G401 (cell line): ENCODE measurements at places on chromosomes 7 and 10. TPM values are rescaled to one million over a fixed set of nuclear protein-coding genes. Genes with fewer than 3 reads are reported as not detected.

The FAM200A gene
- 2.6 and 5.0 TPM in 2 replicates for total RNA-seq

The CALHM1 gene
- total RNA-seq: not detected in 2 replicates

The LRRTM3 gene
- total RNA-seq: not detected in 2 replicates

The LRIT1 gene
- total RNA-seq: not detected in 2 replicates

The SEMA4G gene
- 15.3 and 36.2 TPM in 2 replicates for total RNA-seq

The TMEM120A gene
- total RNA-seq: 18.2 and 19.6 TPM in 2 replicates

- no peak for DNase-seq
Measured at GRCh38 chr10:86827639-86828038, 71.2 kb downstream of the BMPR1A start.

DNA sequence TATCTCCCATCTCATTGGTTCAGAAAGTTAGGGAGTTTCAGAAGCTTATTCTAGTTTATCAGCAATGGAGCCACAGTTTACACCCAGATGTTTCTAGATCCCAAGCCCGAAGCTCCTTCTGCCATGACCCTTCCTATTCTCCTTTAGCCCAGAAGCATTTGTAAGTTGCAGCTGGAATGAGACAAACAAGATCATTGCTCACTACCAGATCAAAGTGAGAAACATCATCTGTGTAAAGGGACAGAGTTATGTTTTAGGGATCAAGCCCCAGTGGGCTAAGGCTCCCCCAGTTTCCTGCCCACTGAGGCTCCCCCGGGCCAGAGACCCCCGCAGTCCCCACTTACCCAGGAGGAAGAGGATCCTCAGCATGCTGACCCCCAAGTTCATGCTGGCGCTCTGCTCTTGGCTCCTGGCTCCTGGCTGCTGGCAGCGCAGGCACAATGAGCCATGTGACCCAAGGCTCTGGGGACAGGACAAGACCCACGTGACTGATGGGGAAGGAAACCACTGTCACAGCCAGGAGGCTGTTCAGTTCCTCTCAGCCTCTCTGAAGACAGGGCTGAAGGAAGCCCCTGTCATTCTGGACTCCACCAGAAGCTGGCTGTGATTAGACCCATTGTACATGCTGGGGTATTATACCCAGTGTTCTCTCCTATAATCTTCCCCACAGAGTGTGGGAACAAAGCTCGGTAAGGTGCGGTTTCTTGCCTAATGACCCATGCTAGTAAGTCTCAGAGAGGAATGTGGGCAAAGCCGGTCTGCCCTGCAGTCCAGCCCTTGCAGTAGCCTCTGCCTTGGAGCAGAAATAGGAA lies at the start of gene TMEM273:
Gene TMEM273, minus strand, starts transcription at position 442 of the 812 bp plus-strand sequence. Its CDS starts 55 bp downstream, at position 387.
- peak; percentile 16 for DNase-seq

- DNase-seq: no peak
Measured at GRCh38 chr10:95837356-95837776, 70.4 kb upstream of the CC2D2B start.

- no peak for DNase-seq
Measured at GRCh38 chr7:464454-465401, 54.9 kb downstream of the PDGFA start.

- no peak for DNase-seq
Measured at GRCh38 chr10:46524472-46525176, 31.8 kb downstream of the GPRIN2 start.

GRCh38 chr7:8232999-8233847 lies 28.7 kb downstream of the ICA1 start:
- DNase-seq: no peak

GRCh38 chr7:155945670-155946325 lies 133.5 kb upstream of the SHH start:
- no peak for DNase-seq

DNA sequence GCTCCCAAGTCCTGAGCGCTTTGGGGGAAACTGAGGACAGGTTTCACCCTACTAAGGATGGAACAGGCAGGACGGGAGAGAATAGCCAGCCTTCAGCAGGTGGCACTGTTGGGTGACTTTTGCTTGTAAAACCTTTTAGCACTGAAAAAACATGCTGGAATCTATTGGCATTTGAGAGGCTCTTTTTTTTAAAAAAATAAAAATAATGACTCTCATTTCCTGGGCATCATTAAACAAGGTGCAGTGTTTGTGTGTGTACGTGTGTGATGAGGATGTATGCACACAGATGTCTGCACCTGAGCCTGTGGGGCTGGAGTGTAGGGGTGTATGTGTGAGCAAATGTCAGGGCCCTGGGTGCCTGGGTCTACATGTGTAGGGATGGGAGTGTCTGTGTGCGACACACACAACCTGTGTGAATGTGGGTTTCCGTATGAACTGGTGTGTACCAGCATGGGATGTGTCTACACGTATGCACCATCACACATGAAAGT lies 177.9 kb downstream of the RPS24 start:
- DNase-seq: peak; percentile 46

- DNase-seq: no peak
Measured at GRCh38 chr10:26697922-26698608, 564 bp downstream of the PDSS1 start.

DNA sequence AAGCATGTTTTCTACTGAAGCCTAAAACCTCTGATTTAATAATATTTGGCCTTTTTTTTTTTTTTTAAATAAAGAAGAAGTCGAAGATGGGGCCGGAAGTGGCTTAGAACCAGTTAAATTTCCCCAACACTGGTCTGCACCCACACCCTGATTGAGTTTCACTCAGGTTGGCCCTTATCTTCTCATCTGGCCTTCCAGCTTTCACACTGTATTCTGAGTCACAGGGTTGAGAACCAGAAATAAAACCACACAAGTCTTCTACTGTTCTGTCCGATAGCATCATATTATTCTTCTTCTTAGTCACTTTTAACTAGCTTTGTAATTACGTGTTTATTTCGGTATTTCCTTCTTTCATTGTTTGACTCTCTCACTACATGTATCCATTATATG lies 9.9 kb downstream of the ZNF365 start:
- DNase-seq: no peak

DNA sequence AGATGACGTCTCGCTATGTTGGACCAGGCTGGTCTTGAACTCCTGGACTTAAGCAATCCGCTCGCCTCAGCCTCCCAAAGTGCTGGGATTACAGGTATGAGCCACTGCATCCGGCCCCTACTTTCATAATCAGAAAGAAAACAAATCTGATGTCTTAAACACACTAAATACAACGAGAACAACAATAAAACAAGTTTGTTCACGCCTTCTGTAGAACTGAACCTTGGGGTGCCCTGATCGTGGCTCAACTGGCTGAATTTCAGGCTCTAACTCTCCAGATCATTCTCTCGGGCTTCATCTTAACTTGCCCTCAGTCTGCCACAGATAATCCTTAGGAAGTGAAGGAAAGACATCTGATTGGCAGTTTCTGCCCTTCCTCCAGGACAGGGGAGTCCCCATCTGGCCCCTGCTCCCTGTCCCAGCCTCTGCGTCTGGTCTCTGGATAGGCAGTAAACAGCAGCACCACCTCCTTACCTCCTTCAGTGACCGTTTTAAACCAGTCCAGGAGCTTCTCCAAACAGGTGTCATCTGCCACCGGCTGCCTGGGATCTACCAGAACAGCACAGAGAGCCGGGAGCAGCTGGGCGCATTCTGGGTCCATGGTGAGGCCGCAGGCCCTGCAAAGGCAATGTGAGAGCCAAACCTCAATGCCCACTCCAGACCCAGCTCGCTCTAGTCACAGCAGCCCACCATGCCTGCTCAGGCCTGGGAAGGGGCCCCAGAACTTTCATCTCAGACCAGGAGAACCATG lies 1.3 kb downstream of the BRAT1 start:
- DNase-seq: peak; percentile 34

GRCh38 chr10:97718659-97719142 lies 5.2 kb downstream of the MARVELD1 start:
- DNase-seq: no peak

DNA sequence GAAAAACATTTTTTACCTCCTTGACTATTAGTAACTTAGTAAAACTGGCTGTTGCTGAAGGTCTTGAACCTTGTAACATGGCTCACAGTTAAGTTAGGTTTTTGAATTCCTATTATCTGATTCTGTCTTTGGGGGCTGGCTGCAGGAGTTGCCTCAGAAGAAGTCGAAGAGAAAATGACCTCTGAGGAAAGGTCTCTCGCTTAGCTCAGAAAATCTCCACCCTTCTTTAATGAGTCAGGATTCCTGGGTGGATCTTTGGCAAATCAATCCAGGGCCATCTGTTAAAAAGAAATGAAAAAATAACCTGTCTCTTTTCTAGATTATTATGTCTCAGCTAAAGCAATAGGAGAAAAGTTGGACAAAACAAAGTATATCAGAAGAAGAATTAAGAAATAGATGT lies 267.8 kb upstream of the SEMA3C start:
- DNase-seq: no peak

DNA sequence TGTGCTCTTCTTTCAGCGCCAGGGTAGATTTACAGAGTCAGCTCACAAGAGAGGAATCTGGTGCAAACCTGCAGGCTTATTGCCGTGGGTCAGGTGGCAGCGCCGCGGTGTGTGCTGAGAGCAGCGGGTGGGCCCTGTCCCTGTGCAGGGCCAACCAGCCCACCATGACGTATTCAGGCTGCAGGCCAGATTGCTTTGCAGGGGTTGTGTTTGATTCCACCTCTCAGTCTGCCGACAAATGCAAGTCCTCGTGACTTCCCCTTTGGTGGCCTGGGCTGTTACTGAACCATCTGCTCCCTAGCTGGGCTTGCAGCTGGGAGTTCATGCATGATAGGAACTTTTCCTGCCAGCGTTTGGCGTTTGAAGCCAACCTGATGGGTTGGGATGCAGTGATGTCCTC lies 66.7 kb upstream of the LEP start:
- DNase-seq: peak; percentile 93

DNA sequence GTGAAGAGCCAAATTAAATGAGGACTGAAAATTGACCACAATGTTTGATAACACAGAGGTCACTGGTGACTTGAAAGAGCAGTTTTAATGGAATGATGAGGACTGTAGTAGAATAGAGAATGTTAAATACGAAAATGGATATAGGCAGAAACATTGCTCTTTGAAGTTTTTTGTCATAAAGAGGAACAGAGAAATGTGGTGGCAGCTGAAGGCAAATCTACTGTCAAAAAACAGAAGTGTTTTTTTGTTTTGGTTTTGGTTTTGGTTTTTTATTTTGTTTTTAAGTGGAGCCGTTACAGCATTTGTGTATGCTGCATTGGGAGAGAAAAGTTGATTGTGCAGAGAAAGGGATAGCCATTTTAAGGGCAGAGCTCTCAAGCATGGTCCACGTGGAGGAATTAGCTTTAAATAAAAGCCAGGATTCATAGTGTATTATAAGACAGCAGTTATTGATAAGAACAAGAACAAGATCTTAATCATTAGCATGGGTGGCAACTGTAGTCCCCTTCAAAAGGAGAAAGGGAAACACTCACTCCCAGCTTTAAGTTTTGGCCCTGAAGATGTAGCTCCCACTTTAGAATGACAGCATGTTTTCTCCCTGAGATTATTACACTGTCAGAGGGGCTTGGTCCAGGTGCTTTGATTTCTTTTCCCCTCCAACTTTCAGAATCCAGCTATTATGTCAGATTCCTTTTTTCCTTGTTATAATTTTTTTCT lies 156.7 kb upstream of the BET1 start:
- DNase-seq: no peak
